HT1080 (cell line): ENCODE measurements at places on chromosomes 13 and 19.

DNA sequence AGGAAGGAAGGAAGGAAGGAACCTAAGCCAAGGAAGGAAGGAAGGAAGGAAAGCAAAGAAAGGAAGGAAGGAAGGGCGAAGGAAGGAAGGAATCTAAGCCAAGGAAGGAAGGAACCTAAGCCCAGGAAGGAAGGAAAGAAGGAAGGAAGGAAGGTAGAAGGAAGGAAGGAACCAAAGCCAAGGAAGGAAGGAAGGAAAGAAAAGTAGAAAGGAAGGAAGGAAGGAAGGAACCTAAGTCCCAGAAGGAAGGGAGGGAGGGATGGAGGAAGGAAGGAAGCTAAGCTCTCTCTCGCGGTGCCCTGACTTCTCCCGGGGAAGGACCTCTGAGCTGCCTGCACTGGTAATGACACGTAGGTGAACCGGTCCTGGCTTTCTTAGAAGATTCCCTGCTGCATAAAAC is 1.3 kb upstream of the RUBCNL start:
- DNase-seq, result no peak

- no peak for DNase-seq
Observed at GRCh38 chr19:16562608-16563025, 9.6 kb downstream of the SLC35E1 start.

GRCh38 chr19:5891572-5891937 is 12.0 kb downstream of the NDUFA11 start:
- no peak for DNase-seq

DNA sequence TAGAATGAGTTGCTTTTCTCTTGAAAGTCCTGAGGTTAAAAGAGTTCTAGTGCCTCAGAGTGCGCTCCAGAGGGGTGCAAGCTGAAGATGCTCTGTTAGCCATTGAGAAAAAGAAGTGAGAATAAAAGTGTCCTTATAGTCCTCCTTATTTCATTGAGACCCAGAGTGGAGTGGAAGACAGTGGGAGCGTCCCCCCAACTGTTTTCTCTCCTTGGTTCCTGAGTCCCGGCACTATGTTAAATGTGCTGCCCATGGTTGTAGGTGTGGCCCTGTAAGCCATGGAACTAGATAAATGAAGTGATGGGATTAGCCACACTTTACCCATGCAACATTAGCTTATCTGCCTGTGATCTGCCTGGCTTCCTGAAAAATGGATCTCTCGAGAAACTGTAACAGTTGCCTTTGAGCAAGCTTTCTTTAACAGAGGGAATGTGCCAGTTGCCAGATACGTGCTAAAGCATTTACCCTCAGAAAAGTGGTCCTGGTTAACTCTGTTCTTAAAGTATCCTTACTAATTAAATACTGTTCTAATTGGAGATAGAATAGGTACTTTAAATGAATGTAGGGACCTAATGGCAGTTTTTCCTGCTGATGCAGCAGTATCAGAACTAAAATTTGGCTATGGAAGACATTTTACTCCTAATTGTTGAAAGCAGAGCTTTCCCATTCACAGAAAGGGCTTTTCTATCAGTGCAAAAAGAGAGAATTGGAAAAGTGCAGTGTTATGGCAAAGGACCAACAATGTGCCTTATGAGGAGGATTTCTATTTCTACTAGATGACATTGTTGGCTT is 21.4 kb upstream of the PSG9 start:
- no peak for DNase-seq

DNA sequence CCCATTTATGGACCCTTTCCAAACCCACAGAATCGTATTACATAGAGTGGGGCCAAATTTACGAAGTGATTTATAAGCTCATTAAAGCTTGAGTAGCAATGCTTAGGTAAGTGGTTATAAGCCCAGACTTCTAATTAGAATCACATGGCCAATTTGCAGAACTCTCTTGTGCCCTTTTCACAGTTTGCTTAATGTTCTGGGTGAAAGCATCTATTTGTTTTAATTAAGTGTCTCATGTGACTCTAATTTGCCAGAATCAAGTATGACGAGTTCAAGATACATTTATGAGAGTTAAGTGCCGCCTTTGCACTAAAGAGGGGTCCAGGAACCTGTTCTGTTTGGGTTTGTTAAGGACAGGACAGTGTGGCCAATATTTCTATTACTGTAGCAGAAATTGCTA is 46.0 kb upstream of the ZNF681 start:
- no peak for DNase-seq

DNA sequence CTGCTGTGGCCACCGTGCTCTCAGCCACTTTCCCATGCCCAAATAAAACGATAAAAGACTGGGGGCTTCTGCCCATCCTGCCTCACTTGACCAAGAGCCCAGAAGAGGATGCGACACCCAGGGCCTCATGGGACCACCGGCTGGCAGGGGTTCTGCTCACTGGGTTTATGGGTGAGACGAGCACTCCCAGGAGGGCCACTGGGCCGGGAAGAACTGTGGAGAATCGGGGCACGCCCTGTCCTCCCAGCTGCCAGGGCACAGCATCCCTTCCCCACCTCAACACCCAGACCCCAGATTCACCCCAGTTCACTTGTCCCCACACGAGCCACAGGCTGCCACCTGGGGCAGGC is 4.7 kb upstream of the F10 start:
- DNase-seq, result no peak

DNA sequence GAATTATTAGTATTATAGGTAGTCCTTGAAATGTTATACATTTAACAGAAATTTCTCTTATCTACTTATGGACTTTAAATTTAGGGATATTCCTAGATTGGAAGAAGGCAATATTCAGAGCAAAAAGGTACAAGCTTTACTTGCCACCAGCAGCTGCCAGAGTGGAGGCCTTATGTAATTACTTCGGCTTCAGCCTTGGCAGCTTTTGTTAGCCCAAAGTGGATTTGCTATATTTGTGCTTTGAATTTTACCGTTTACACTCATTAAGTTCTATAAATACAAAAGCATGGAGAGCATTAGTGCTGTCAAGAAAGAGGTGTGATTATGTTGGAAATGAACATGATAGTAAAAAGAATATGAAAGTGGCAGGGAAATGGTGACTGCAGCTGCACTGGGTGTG is 319.9 kb downstream of the ATP8A2 start:
- DNase-seq, result no peak

DNA sequence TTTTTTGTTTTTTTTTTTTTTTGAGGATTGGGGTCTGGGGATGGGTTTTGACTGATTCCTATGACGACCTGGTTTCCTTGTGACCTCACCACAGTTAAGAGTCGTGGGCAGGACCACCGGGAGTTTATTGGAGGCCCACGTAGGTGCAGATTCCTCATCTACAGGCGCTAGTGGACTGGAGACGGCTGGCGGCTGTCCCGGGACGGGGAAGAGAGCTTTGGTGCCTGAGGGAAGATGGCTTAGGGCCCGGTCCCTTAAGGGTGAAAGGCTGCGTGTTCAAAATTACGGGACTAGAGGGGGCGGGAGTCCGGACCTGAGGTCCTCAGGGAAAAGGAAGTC is 682 bp upstream of the TEAD2 start:
- DNase-seq, result peak; percentile 7

GRCh38 chr19:35753634-35754369 is 3.0 kb downstream of the HSPB6 start:
- no peak for DNase-seq

- DNase-seq, result no peak
Observed at GRCh38 chr13:67664502-67664901, 434.4 kb upstream of the PCDH9 start.

DNA sequence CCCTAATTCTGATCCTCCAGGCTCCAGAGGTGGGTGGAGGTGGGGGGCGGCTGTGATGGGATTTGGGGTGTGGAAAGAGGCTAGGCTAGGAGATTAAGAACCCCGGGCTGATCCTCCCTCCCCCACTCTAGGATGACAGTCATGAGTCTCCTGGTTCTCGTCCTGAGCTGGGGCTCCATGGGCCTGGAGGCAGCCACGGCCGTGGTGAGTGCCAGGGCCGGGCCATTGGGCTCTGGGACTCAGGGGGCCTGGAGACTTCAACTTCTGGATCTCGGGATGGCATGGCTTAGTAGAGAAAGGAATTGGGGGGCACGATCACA is 13.9 kb downstream of the TTYH1 start:
- DNase-seq, result no peak

GRCh38 chr13:103471896-103472295 is 405.7 kb upstream of the SLC10A2 start:
- DNase-seq, result peak; percentile 40

DNA sequence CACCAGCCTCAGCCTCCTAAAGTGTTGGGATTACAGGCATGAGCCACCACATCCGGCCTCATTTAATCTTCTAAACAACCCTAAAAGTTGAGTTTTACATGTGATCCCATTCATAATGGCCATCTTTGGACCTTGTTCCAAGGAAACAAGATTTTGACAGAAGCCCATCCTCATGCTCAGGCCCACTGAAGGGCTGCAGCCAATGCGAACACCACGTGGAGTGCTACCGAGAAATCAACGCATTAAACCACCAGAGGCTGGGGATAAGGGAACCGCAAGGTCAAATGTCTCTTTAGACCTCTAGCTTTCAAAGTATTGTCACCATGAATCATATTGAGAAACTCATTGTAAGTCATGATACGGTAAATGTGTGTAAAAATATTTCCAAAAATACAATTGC is 49.4 kb upstream of the DOCK9 start:
- DNase-seq, result peak; percentile 79

- DNase-seq, result no peak
Observed at GRCh38 chr19:55473225-55474012, 3.0 kb upstream of the ZNF628 start.

- DNase-seq, result no peak
Observed at GRCh38 chr13:80923907-80924306, 583.0 kb upstream of the SPRY2 start.

GRCh38 chr13:75960538-75960994 is 324.4 kb downstream of the LMO7 start:
- no peak for DNase-seq

GRCh38 chr13:38713046-38713445 is 26.2 kb downstream of the FREM2 start:
- DNase-seq, result no peak

- no peak for DNase-seq
Observed at GRCh38 chr19:20863176-20863575, 59.9 kb upstream of the ZNF85 start.

- DNase-seq, result peak; percentile 41
Observed at GRCh38 chr19:55319785-55320184, 5.4 kb downstream of the TMEM150B start.

DNA sequence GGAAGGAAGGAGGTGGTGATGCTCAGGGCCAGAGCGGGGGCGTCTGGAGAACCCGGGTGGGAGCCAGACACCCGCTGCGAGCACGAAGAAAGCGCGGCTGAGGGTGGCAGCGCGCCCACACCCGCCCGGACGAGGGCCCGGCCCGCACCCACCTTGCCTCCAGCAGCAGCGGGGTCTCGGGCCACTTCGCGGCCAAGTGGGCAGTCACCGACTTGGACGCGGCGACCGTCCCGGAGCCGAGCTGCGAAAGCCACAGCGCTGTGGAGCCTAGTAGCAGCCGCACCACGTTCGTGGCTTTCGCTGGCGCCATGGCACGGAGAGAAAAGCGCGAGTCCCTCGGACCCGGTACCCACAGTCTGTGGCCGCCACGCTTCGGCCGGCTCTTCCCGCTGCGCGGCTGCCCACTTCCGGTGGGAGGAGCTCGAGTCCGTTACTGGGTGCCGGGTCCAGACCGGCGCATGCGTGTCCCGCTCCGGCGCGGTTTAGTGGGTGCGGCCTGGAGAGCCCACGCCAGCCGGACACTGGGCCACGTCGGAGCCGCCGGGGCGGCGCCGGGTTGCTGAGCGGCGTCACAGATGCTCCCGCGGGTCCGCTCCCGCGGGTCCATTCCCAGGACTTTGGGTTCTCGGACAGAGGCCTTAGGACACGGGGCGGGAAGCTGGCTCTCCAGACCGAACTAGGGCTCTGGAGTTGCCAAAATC is at the start of gene UGGT2:
UGGT2 (minus strand) TSS at position 399 of the 701 bp plus-strand sequence; CDS start at position 310, 89 bp downstream.
- DNase-seq, result peak; percentile 93

GRCh38 chr13:45143346-45143751 is 23.0 kb downstream of the GTF2F2 start:
- DNase-seq, result no peak

GRCh38 chr13:52835071-52835839 is 13.2 kb downstream of the PCDH8 start:
- DNase-seq, result no peak

DNA sequence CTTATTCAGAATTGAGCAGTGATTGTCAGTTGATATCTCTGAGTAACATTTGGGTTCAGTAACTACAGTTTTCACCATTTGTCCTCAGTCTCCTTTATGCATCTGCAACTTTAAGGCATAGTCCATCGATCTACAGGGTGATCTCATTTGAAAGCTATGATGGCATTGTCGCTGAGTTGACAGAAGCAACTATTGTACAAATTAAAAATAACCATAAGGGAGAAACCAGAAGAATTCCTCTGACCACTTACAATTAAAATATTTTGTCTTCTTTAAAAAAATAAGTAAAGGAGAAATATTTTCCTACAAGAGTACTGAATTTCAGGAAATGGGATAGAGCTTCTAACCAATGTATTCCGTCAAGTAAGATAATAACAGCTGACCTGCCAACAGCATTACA is 30.6 kb downstream of the RAP2A start:
- DNase-seq, result no peak

DNA sequence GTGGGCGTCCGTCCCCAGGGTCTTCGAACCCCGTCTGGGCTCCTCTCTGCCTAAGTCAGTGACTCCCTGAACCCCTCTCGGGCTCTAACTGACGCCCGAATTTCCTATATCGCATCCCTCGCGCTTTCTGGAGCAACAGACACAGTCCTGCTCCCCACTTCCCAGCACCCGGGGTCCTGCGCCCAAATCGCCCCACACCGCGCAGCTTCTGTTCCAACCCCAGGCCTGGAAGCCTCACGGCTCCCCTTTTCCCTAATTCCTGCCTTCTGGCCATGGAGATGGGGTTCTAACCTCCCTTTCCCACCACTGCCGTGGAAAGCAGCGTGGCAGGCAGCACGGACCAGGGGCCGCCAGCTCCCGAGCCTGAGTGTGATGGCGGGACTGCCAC is 1.6 kb upstream of the GRTP1 start:
- DNase-seq, result no peak

DNA sequence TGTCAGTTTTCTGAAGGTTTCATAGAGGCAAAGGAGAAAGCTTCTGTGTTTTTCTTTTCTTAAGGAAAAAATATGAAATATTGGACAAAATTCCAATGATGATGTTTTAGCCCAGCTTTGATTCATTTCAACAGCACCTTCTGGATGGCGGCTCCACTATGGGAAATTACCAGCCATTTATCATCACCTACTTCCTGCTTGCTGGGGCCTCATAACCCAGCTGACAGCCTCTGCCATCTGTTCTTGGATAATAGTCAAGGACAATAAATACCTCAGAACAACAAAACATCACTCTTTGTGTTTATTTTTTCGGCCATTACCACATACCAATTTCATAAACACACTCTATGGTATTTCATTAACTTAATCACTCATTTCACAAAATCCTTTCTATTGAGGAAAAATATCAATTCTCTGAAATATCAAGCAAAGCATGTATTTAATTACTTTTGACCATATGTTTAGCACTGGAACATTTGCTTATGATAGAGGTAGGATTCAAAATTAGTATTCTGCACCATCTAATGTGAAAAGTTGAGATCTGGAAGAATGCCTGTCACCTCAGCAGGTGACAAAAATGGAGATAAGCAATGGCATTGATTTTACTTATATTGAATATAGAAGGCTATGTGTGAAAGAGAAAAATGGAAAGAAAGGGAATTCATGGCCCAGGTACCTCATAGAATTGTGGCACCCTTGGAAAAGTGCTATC is 629.7 kb downstream of the LIG4 start:
- no peak for DNase-seq

- no peak for DNase-seq
Observed at GRCh38 chr19:33390101-33390907, 16.8 kb downstream of the CEBPG start.

GRCh38 chr13:78784014-78784750 is 125.2 kb upstream of the OBI1 start:
- DNase-seq, result no peak

- no peak for DNase-seq
Observed at GRCh38 chr19:1284293-1284978, 1.2 kb upstream of the EFNA2 start.
